Effector CD4-positive, alpha-beta T cell (primary cell): ENCODE measurements at places on chromosomes 7 and 10.

DNA sequence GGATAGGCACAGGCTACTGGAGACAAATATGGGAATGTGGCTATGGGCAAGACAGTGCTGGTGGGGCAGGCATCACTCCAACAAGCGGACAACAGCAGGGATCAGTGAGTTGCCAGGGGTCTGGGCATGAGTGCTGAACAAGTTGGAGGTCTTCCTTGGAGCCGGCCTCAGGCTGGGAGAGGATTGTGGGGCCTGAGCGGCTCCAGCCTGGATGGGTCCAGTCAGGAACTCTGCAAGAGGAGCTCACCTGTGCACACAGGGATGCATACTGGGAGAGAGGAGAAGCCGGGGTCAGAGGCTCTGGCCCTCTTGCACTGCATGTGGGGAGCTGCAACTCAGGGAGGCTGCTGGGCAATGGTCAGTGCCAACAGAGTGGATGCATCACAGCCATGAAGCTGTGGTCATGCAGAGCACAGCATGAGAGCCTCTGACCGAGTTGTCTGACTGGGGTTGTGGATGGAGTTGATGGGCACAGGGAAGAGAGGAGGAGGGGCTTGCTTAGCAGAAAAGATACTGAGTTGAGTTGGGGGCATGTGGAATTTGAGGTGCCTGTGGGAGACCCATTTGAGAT, 204.0 kb upstream of the ZNF32 start:
- no peak for DNase-seq

GRCh38 chr7:150876817-150877526, 24.7 kb downstream of the AOC1 start:
- peak; percentile 17 for DNase-seq

- no peak for DNase-seq
These were observed at the start of gene CHST15 for GRCh38 chr10:124092860-124093773. TSS of gene CHST15 (minus strand) at chr10:124093598. CDS start at chr10:124046212, 47,386 bp downstream.

- no peak for DNase-seq
These were observed 473 bp downstream of the PPP1R9A start for GRCh38 chr7:94907811-94908322.

- DNase-seq = no peak
These were observed 428.3 kb upstream of the NPVF start for GRCh38 chr7:25656581-25657026.

- no peak for DNase-seq
These were observed 142.6 kb downstream of the RNLS start for GRCh38 chr10:88440541-88440940.

- no peak for DNase-seq
These were observed 2.2 kb downstream of the GTF2IRD1 start for GRCh38 chr7:74455928-74456327.

DNA sequence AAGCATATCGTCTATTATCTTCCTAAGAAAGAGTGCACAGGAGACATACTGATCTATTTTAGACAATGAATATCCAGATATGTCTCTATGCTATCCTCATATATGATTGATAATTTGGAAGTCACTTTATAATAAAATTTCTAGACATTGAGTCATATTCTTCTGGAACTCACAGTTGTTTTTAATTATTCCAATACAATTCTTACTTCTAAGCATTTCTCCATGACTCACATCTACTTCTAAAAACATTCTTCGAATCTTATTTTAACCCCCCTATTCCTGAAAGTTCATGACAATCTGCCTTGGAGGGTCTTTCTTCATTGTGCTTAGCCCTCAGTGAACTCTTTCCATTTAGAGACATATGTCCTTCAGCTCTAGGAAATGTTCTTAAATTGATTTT, 368.1 kb downstream of the MDFIC start:
- DNase-seq = no peak

DNA sequence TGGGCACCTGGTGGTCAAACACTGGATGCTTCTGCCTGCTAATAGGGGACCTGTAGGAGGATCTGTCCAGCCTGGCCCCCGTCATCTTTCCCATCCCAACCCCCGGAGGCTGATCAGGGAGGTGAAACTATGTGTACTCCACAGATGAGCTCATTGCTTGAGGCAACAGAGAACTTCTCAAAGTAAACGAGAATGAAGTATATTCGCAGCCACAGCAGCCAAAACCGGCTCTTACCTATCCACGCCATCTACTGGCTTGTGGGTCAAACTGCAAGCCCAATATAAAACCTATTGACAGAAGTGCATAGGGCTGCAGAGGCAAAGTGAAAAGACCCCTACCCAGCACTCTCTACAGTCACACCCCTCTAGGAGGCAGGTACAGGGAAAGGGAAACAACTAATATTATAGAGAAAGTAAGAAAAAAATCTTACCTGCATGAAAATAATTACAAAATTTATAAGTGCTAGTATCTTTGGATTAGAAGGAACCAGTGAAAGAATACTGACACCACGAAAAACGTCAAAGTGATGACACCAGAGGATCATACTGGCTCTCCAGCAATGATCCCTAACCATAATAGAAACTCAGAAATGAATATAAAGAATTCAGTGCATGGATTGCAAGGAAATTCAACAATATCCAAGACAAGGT, 973.5 kb downstream of the ANKRD7 start:
- no peak for DNase-seq

DNA sequence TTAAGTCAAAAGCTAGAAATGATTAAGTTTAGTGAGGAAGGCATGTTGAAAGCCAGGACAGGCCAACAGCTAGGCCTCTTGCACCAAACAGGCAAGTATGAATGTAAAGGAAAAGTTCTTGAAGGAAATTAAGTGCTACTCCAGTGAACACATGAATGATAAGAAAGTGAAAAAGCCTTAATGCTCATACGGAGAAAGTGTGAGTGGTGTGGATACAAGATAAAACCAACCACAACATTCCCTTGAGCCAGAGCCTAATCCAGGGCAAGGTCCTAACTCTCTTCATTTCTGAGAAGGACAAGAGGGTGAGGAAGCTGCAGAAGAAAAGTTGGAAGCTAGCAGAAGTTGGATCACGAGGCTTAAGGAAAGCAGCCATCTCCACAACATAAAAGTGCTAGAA, 53.0 kb downstream of the DNAJC1 start:
- DNase-seq = no peak

DNA sequence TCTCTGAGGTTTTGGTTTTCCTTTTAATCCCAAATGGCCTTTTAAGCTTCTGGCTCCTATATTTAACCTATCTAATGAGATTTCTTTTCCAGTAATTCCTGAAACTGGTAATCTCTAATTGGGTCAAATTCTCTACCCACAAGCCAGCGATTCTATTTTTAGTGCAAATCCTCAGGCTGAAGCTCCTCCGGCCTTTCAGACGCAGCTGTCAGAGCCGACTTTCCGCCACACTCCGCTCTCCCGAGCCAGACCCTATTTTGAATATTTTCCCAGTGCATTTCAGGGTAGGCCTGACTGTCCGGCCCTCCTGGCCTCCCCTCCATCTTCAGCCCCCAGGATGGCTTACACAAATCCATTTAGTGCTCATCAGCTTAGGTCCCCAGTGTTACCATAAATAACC, 9.7 kb upstream of the ADCY1 start:
- no peak for DNase-seq

DNA sequence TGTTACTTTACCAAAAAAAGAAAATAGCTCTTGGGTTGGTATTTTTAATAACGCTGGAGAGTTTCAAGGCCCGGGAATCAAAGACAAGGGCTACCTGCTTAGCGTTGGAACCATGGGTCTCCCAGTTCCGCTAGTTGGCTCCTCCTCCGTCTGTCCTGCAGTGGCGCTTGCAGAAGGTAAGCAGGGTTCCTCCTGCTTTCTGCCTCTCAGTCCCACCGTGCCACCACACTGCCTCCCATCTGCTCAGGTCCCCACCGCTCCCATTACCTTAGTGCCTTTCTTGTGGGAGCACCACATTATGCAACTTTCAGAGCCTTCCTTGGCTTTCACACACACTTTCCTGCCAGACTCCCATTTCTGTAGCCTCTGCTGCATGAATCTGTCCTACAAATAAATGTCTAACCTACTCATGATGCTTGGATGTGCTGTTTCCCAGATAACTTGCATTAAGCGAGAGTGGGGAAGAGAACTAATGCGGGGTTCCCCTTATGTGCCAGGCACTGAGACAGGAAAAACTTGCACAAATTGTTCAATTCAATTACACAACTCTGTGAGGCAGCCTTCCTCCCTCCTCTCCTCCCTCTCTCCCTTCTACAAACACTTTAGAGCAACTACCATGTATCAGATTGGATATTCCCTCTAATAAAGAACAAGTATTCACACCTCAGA, 124.5 kb downstream of the AOAH start:
- DNase-seq = no peak

DNA sequence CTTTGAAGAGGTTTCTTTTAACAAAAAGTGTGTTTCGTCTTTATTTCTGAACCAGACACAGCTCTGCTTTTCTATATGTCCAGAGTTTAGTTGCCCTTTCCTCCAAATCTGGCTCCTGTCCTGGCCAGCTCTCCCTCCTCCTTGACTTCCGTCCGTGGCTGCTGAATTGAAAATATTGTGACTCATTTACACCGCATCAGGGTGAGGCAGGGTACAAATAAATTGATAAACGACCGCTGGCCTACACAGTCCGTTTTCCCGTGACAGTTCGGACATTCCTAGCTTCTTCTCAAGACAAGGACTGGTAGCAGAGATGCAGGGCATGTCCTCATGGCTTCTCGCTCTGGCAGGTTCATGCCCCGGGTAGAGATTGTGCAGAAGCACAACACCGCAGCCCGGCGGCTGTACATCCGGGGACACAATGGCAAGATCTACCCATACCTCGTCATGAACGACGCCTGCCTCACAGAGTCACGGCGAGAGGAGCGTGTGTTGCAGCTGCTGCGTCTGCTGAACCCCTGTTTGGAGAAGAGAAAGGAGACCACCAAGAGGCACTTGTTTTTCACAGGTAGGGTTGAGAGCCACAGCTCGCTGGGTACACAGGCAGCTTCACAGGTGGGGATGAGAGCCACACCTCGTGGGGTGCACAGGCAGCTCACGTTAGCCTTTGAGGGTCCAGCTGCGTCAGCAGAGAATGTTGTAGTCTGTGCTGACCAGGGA, 126.6 kb downstream of the TRRAP start:
- no peak for DNase-seq

GRCh38 chr7:26949319-26949718, 84.9 kb upstream of the SKAP2 start:
- no peak for DNase-seq

DNA sequence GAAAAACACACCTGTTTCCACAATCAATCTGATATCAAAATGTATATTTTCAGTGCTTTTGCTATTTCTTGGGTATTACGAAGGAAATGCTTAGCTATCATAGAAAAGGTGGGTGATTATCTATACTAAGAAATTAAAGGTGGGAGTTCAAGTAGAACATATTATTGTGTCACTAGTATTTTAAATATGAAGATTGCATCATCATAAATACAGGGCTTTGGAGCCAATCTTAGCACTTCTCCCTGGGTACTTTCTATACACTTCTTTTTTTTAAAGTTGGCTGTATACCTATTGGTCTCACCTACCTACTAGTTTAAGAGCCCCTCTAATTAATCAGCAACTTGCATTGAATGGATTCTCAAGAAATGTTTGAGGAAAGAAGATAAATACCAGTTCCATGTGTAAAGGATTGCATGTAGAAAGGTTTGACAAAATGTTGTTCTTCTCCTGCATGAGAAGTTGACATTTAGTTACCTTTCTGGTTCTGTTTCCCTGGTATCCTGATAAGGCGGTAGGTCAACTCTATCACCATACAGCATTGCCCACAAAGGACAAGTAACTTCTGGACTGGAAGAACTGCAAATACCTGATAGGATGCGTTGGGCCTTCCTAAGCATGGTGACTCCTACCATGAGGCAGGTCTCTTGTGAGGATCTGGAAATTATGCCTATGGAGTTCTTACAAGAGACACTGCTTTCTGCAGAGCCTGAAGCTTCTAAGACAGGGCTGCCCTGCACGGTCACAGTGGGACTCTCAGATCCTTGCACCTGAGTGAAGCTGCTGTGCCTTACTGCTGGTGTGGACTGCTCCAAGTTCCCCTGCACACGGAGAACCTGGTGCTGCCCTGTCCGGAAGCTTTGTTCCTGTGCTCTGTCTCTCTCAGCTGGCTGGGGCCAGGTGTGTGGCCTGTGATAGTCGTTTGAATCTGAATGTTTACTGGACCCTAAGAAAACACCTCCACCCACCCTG, 32.1 kb upstream of the PDSS1 start:
- no peak for DNase-seq

GRCh38 chr7:47685712-47686376, 103.9 kb upstream of the TNS3 start:
- DNase-seq = no peak

- DNase-seq = no peak
These were observed 18.7 kb upstream of the ZNF488 start for GRCh38 chr10:47402641-47403301.

GRCh38 chr10:66587680-66588050, 338.2 kb upstream of the LRRTM3 start:
- DNase-seq = no peak

DNA sequence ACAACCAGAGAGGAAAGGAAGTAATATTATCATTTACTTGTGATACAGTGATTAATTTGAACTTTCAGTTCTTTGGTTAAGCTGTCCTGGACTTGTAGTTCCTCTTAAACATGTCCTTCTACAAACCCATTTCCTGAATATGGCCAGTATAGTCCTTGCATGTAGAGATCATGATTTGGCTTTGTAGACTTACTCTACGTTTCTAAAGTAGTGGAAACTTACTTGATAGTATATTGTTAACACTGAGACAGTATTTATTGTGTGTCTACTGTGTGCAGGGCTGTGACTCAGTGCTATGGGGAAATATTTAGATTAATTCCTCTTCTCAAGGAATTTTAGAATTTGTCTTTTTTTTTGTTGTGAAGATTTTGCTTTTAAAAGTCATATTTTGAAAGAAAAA, 109.5 kb downstream of the NRF1 start:
- DNase-seq = no peak

DNA sequence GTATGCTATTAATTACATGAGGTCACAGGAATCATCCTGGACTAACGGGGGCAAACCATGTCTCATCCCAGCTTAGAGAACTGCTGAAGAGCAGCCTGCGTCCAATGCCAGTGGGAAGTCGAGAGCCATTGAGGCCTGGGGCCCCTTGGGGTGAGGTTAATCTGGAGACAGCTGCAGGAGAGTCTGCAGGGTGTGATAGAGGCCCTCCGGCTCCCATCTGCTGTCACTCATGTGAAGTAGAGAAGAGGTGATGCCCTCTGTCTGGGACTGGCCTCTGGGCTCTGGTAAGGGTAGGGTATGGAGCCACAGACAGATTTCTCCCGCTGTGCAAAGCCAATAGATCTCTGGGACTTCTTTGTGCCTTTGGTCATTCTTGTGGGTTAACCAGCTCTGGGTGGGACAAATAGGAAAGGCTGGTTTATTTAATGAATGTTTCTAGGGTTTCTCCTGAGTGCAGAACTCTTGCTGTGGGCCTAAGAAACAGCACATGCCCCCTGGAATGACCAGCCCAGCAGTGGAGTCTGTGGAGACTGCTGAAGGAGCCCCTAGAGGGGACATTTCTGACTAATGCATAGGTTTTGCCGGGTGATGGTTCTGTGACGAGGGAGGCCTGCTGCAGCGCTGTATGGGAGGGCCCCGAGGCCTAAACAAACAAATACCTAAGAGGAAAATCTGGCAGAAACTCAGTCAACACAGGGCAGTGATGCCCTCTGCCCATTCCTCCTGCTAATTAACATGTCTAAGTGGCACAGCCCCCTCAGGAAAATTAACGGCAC, 34.5 kb downstream of the CRHR2 start:
- no peak for DNase-seq

GRCh38 chr10:133310789-133311188, 2.1 kb downstream of the ZNF511 start:
- DNase-seq = no peak

- DNase-seq = no peak
These were observed 431.1 kb upstream of the LRGUK start for GRCh38 chr7:133696056-133696455.

- no peak for DNase-seq
These were observed 229.6 kb downstream of the PRPF18 start for GRCh38 chr10:13816195-13816925.
